Activated CD4-positive, alpha-beta T cell treated with anti-CD3 and anti-CD28 coated beads, Interleukin-2, amount 50 U/mL, for 4 hours (primary cell): ENCODE measurements at places on chromosomes 5 and 9.

DNA sequence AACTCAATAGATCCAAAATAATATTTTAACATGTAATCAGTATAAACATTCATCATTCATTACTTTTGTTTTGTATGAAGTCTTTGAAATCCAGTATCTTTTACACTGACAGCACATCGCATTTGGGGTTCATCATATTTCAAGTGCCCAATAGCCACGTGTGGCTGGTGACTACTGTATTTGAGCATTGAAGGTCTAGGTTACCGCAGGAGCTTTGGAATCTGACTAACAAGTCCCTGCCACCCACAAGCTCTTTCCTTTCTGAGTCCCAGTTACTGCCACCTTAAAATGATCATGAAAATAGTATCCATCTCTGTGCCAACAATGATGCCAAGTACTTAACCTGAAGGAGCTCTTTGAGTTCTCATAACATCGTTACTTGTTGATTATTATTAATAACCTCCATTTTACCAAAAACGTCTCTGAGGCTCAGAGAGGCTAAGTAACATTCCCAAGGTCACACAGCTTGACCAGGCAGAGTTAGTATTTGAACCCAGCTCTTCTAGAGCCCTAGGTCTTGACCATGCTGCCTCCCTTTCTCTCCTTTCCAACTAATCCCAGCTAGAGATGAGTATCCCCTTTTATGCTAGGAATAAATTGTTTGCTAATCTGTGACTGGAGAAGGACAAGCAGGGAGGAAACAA, 24.2 kb downstream of the ARHGEF37 start:
- no peak for DNase-seq

GRCh38 chr9:83178717-83179116, 115.8 kb upstream of the RASEF start:
- DNase-seq, result no peak

- no peak for DNase-seq
These were observed 36.5 kb downstream of the PALM2AKAP2 start for GRCh38 chr9:109816490-109816889.

DNA sequence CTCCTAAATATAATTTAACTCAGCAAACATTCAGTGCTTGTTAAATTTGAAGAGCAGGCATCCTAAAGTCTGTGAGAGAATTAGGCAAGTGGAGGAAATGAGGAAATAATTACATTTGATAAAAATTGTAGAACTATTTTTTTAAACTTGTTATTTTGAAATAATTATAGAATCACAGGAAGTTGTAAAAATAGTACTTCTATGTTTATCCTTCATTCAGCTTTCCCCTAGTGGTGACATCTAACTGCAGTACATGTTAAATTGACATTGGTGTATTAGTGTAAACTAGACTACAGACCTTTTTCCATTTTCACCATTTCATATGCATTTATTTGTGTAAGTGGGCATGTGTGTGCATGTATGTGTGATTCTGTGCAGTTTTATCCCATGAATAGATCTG, 51.6 kb downstream of the F2RL2 start:
- DNase-seq, result no peak

- DNase-seq, result no peak
These were observed 95.4 kb downstream of the PAM start for GRCh38 chr5:102850503-102850902.

- no peak for DNase-seq
These were observed 165.7 kb downstream of the SPOCK1 start for GRCh38 chr5:137333475-137333874.

DNA sequence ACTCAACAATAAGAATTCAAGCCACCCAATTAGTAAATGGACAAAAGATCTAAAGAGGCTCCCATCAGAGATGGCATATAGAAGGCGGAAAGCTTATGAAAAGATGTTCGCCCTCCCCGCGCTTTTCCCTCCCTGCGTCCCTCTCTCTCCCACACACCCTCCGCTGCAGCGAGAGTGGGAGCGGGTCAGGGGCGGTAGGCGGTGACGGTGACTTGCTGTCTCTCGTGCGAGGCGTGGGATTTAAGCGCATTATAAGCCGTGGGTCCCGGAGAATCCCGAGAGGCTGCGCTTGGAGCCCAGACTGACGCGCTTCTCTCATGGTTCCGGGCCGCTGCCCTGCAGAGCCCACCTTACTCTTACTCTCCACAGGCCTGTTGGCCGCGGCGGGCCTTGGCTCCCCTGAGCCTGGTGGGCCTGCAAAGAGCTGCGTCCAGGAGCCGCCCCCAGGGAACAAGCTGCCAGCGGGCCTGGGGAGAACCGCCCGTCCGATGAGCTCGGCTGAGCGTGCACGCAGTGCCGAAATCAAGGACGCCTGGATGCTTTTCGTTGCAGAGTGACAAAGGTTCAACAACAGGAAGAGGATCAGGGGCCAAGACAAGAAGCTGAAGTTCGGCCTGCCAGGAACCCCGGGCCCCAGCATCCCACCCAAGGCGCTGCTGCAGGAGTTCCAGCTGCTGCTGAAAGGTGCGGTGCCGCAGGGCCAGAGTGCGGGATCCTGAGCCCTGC, 42.6 kb upstream of the BICD2 start:
- DNase-seq, result no peak

- DNase-seq, result no peak
These were observed 48.5 kb downstream of the MTRR start for GRCh38 chr5:7917130-7918123.
